Activated CD4-positive, alpha-beta T cell treated with anti-CD3 and anti-CD28 coated beads for 48 hours (primary cell): ENCODE measurements at places on chromosomes 7 and 10.

DNA sequence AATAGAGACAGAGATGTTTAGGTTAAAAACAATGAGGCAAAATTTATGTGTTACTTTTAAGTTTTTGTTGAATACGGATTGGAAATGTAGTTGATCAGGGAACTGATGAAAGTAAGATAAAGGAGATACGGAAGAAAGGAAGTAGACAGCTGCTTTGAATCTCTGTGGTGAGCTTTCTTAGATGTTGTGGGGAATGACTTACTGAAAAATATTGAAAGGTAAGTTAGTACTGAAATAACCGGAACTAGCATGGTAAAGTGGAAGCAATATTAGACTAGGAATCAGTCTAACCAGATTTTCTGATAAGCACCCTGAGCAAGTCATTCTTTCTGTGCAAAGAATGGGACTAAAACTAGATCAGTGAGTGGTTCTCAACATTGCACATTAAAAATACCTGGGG is 34.8 kb downstream of the LUC7L2 start:
- DNase-seq, result no peak

DNA sequence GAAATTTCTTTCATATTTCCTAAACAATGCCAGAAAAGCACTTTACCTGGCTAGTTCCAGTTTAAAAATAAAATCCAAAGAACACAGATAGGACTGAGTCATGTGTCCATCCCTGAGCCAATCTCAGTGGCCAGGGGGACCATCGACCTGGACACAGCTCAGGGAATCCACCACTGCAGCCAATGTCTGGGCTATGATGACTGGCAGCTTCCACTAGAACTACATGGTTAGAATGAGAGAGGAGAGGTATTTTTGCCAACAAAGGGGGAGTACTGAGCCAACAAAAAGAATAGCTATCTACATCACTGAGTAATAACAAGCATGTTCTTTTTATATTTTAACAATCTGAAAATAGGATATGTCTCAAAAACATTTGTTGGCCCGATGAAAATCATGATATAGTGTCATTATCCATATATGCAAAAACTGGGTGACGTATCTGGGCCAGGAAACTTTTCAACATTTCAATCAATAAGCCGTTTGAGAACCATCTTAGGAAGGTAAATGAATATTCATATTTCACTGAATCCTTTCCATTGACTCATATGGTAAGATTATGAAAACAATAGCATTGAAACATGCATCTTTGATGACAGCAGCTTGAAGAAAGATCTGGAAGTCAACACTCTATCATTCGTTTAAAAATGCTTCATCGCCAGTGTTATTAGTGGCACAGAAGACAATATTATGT is 104.0 kb downstream of the TPK1 start:
- DNase-seq, result no peak

DNA sequence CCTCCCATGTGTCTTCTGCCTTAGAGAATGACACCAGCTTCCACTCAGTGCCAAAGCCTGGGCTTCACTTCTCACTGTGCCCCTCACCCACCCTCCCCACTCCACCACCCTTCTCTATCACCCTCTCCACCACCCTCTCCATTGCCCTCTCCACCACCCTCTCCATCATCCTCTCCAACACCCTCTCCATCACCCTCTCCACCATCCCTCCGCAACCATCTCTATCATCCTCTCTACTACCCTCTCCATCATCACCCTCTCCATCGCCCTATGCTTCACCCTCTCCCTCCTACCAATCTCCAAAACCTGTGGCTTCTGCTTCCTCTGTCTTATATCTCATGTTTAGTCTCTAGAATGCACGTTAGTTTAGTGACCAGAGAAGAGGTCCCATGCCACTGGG is 91.0 kb upstream of the TMEM72 start:
- no peak for DNase-seq

GRCh38 chr7:8214244-8214824 is 47.6 kb downstream of the ICA1 start:
- DNase-seq, result no peak
